ENCODE measurements at places on chromosomes 6 and 20.

DNA sequence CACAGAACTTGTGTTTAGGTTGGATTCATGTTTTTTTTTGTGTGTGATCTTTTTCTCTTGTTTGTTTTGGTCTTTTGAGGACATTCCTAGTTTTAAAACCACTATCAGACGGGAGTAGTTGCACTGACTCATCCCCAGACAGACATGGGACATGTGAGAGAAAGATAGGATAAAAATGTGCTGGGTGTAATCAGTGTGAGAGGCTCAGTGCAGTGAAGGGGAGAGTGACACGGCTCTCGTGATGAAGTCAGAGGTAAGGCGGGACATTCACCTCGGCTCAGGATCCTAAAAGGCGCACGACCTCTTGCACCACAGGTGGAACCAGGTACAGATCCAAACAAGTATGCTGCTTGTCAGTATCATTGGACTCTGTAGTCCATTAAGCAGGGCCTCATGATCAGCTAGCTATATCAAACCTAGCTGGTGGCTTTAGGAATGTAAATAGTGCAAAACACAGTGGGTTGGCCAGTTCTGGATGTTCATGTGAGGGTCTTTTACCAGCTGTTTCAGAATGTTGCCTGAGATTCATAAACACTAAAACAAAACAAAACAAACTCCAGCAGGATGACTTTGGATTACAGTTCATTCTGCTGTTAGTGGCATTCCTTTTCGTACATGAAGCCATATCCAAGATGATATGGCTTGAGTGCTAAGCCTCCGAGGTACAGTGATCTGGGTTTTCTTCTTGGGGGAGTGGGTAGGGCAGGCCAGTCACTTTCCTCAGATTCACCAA is 18.0 kb downstream of the FOXO3 start:
- peaks cover 23% of the 10 kb centered on the region for H3K36me3 ChIP-seq
- peaks cover 39% of the 10 kb centered on the region for H3K4me1 ChIP-seq
- H3K4me3 ChIP-seq, result no peak overlapping the region
- H3K27ac ChIP-seq, result peak overlapping the region; percentile 77
- no peak for DNase-seq

DNA sequence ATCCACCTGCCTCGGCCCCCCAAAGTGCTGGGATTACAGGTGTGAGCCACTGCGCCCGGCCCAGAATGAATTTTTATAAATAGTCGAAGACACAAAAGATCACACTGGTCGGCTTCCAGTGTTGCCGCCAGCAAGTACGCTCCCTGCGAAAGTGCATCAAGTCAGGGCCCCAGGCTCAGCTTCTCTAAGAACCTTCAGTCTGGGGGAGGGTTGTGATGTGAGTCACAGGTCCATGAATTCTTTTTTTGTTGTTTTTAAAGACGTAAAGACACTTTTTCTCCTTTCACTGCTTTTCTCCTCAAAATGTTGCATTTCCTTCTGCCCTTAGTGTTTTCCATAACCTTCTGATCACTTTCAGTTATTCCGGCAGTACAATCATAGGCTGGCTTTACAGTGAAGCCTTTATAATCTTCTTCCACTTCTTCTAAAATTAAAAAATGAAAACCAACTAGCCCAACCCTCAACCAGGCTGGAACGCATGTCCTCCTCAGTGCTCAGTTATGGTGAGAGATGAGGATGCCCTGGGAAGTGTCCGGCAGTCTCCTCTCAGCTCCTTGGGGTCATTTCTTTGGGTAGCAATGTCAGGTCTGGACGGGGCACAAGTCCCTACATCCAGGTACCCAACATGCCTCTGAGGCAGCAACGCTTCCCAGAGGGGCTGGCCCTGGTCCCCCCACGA is 66.6 kb downstream of the CSE1L start:
- H3K4me1 ChIP-seq, result no peaks in the 10 kb centered on the region
- peaks cover 58% of the 10 kb centered on the region for H3K36me3 ChIP-seq
- DNase-seq, result no peak
- no peaks in the 10 kb centered on the region for H3K27me3 ChIP-seq

GRCh38 chr6:28145231-28145630 is 3.5 kb downstream of the ZKSCAN8 start:
- H3K27ac ChIP-seq, result no peak overlapping the region
- peaks cover 6% of the 10 kb centered on the region for H3K4me1 ChIP-seq
- peaks cover 60% of the 10 kb centered on the region for H3K36me3 ChIP-seq
- H3K27me3 ChIP-seq, result no peaks in the 10 kb centered on the region

- H3K27me3 ChIP-seq, result no peaks in the 10 kb centered on the region
- no peak overlapping the region for H3K27ac ChIP-seq
- H3K36me3 ChIP-seq, result no peaks in the 10 kb centered on the region
- H3K4me1 ChIP-seq, result no peaks in the 10 kb centered on the region
Observed at GRCh38 chr6:7938562-7939183, 28.1 kb upstream of the TXNDC5 start.

- no peak for DNase-seq
- H3K27me3 ChIP-seq, result no peaks in the 10 kb centered on the region
- H3K4me3 ChIP-seq, result peak overlapping the region; percentile 15
- H3K36me3 ChIP-seq, result no peaks in the 10 kb centered on the region
- no peaks in the 10 kb centered on the region for H3K4me1 ChIP-seq
Observed at GRCh38 chr20:4592316-4593148, 129.2 kb upstream of the PRND start.

DNA sequence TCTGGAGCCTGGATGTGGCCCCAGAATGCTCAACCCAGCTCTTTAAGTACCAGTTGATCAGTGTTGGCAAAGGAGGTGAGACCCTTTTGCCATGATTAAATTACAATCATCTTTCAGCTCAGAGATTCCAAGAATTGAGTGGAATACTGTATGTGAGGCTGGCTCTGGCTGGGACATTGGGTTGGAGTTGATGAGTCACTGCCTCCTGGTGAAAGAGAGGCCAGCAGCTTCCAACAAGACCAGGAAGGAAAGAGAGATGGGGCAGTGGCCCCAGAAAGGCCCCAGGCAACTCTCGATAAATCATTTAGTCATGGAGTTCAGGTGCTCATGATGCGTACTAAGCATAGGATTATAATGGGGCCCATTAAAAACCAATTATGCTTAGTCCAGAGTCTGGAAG is 2.1 kb downstream of the TGM6 start:
- H3K36me3 ChIP-seq, result no peaks in the 10 kb centered on the region
- peaks cover 21% of the 10 kb centered on the region for H3K4me1 ChIP-seq
- H3K4me3 ChIP-seq, result no peak overlapping the region
- no peak for DNase-seq
- peak overlapping the region; percentile 3 for H3K27ac ChIP-seq
- H3K27me3 ChIP-seq, result no peaks in the 10 kb centered on the region

GRCh38 chr6:70764706-70765105 is 97.0 kb downstream of the SMAP1 start:
- no peaks in the 10 kb centered on the region for H3K27me3 ChIP-seq
- no peak overlapping the region for H3K27ac ChIP-seq
- H3K4me3 ChIP-seq, result no peak overlapping the region
- no peaks in the 10 kb centered on the region for H3K36me3 ChIP-seq
- no peak for DNase-seq

- H3K4me1 ChIP-seq, result peaks cover 7% of the 10 kb centered on the region
- H3K36me3 ChIP-seq, result no peaks in the 10 kb centered on the region
- H3K27ac ChIP-seq, result no peak overlapping the region
- no peak for DNase-seq
- H3K27me3 ChIP-seq, result no peaks in the 10 kb centered on the region
- H3K4me3 ChIP-seq, result no peak overlapping the region
Observed at GRCh38 chr6:1669996-1670395, 60.3 kb downstream of the FOXC1 start.

- no peak for DNase-seq
- no peaks in the 10 kb centered on the region for H3K36me3 ChIP-seq
- no peak overlapping the region for H3K4me3 ChIP-seq
Observed at GRCh38 chr6:76790045-76790796, 673.1 kb downstream of the HTR1B start.

- H3K4me1 ChIP-seq, result peaks cover 2% of the 10 kb centered on the region
- H3K27me3 ChIP-seq, result no peaks in the 10 kb centered on the region
- DNase-seq, result no peak
- no peaks in the 10 kb centered on the region for H3K36me3 ChIP-seq
Observed at GRCh38 chr6:2492686-2493523, 247.5 kb upstream of the GMDS start.

DNA sequence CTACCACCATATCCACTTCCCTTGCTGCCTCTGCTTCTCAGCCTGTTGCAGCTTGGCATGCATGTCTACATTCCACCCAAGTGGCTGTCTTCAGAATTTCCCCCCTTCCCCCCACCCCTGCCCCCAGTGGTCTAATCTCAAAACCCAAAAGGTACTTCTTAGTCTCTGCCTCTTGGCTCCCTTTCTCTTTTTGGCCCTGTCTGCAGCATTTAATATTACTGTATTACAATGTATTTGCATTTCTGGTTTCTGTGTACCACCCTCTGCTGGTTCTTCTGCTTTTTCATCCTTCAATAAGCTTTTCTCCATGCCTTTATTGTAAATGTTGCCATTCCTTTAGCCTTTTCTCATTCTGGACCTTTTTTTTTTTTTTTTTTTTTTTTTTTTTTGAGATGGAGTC is 43.0 kb downstream of the RPRD1B start:
- no peak overlapping the region for H3K27ac ChIP-seq

- no peaks in the 10 kb centered on the region for H3K27me3 ChIP-seq
- no peak overlapping the region for H3K4me3 ChIP-seq
- DNase-seq, result peak; percentile 20
- no peak overlapping the region for H3K27ac ChIP-seq
- H3K36me3 ChIP-seq, result no peaks in the 10 kb centered on the region
Observed at GRCh38 chr6:43995137-43995536, 132.1 kb downstream of the MRPL14 start.

GRCh38 chr6:138596591-138596990 is 97.3 kb upstream of the NHSL1 start:
- H3K4me1 ChIP-seq, result peaks cover 38% of the 10 kb centered on the region
- no peak for DNase-seq
- no peak overlapping the region for H3K4me3 ChIP-seq

DNA sequence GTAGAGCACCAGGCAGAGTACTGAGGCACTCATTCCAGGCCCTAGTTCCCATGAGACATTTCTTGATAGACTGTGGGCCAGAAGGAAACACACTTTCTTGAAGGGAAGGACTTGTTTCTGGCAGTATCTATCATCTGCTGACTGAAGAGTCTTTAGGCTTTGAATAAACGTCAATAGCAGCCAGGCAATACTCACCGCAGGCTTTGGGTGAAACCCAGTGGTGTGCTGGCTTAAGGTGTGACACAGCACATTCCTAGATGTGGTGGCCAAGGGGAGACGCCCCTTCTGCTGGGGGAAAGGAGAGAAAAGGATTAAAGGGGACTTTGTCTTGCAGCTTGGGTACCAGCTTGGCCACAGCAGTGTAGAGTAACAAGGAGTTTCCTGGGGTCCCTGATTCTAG is 1039.6 kb downstream of the HACE1 start:
- H3K4me1 ChIP-seq, result no peaks in the 10 kb centered on the region
- H3K27ac ChIP-seq, result no peak overlapping the region
- no peak for DNase-seq
- no peaks in the 10 kb centered on the region for H3K27me3 ChIP-seq

GRCh38 chr6:13683038-13683437 is 28.6 kb downstream of the RANBP9 start:
- H3K4me3 ChIP-seq, result no peak overlapping the region
- no peak overlapping the region for H3K27ac ChIP-seq
- 0 out of 2 replicates have a peak, but pooled peaks cover 4% of the 10 kb centered on the region for H3K36me3 ChIP-seq

- peak overlapping the region; percentile 33 for H3K27ac ChIP-seq
- no peak overlapping the region for H3K4me3 ChIP-seq
- no peak for DNase-seq
- H3K36me3 ChIP-seq, result no peaks in the 10 kb centered on the region
- H3K4me1 ChIP-seq, result peaks cover 14% of the 10 kb centered on the region
Observed at GRCh38 chr20:19807191-19807945, 49.3 kb downstream of the RIN2 start.

DNA sequence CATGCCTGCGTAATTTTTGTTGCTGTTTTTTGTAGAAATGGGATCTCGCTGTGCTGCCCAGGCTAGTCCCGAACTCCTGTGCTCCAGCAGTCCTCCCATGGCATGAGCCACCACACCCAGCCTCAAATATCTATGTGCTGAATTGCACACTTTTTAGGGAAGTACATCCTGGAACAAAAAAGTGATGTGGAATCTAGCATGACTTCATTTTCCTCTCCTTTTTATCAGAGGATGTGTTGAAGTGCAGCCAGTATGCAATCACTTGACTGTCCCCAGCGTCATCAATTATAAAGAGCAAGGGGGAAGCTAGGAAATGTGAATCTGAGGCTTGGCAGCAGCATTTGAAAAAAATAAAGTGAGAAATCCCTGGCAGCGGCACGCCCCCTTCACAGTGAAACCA is 6.4 kb upstream of the EXOC2 start:
- H3K27ac ChIP-seq, result peak overlapping the region; percentile 17
- H3K36me3 ChIP-seq, result no peaks in the 10 kb centered on the region
- peaks cover 11% of the 10 kb centered on the region for H3K4me1 ChIP-seq
- DNase-seq, result no peak
- H3K4me3 ChIP-seq, result no peak overlapping the region

DNA sequence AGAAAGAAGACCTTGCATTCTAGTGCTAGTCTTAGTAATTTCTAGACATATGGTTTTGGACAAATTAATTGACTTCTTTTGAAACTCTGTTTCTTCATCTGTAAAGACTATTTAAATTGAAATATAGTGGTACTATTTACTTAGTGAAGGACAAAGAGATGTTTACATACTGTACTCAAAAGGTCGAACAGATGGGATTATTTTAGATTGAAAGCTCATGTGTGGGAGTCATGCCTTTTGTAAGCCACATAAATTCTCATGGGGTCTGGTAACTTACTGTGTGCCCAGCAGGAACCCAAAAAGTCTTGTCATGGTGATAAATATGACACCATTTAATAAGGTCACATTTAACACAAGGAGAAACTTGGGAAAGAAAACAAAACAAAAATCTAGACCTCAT is 368.2 kb upstream of the CITED2 start:
- DNase-seq, result no peak
- peaks cover 13% of the 10 kb centered on the region for H3K4me1 ChIP-seq
- H3K27ac ChIP-seq, result peak overlapping the region; percentile 49
- H3K36me3 ChIP-seq, result no peaks in the 10 kb centered on the region
- H3K4me3 ChIP-seq, result no peak overlapping the region

DNA sequence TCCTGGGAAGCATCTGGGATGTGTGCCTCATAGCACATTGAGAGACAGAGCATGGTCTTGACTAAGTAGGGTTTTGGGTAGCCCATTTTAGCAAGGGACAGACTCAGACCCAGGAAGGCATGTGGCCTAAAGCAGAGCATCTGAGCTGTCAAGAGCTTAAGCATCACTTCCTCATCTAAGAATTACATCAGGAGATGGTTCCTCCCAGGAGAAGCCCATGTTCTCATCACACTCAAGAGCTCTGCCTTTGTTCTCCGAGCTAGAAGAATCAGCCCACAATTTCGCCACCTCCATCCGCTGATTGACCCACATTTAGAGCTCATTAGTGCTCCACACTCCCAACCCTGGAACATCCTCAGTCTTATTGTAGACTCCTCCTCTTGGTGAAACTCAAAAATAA is 68.3 kb downstream of the NPEPL1 start:
- no peaks in the 10 kb centered on the region for H3K4me1 ChIP-seq
- H3K4me3 ChIP-seq, result no peak overlapping the region
- no peaks in the 10 kb centered on the region for H3K36me3 ChIP-seq
- H3K27ac ChIP-seq, result no peak overlapping the region
- H3K27me3 ChIP-seq, result peaks cover 94% of the 10 kb centered on the region
- DNase-seq, result no peak

- no peaks in the 10 kb centered on the region for H3K4me1 ChIP-seq
- DNase-seq, result no peak
- no peak overlapping the region for H3K27ac ChIP-seq
- no peaks in the 10 kb centered on the region for H3K27me3 ChIP-seq
Observed at GRCh38 chr6:119649531-119649930, 300.0 kb upstream of the MAN1A1 start.
